ENCODE measurements at places on chromosomes 11 and 22. TPM values are rescaled to one million over a fixed set of nuclear protein-coding genes. Genes with fewer than 3 reads are reported as not detected.

Gene FERMT3
- 3.9 TPM for total RNA-seq

Gene USH1C
- total RNA-seq = not detected

Gene MOGAT2
- total RNA-seq = not detected

Gene SLC22A12
- not detected for total RNA-seq

Gene IGSF9B
- 30.0 TPM for total RNA-seq

Gene LIF
- 0.83 TPM for total RNA-seq

Gene SCGB2A2
- total RNA-seq = not detected

Gene PATE2
- total RNA-seq = not detected

Gene PRG3
- total RNA-seq = not detected

Gene NAALADL1
- 3.1 TPM for total RNA-seq

Gene MUC6
- not detected for total RNA-seq

Gene CALCA
- 0.28 TPM for total RNA-seq

Gene KIRREL3
- 0.27 TPM for total RNA-seq

Gene KRTAP5-7
- not detected for total RNA-seq

Gene TESMIN
- 0.90 TPM for total RNA-seq

Gene RIMBP3C
- total RNA-seq = 0.19 TPM

Gene C11orf16
- not detected for total RNA-seq

Gene ZP1
- not detected for total RNA-seq

Gene SERHL2
- 4.8 TPM for total RNA-seq

Gene APOL4
- 5.7 TPM for total RNA-seq

Gene MPPED2
- total RNA-seq = 9.7 TPM

Gene UCP2
- 15.4 TPM for total RNA-seq

Gene APLNR
- total RNA-seq = 17.4 TPM

Gene ACR
- total RNA-seq = 0.87 TPM

Gene SULT4A1
- total RNA-seq = not detected

Gene MS4A4A
- 72.2 TPM for total RNA-seq

Gene KCNJ5
- total RNA-seq = 6.0 TPM

Gene OR10A4
- not detected for total RNA-seq

Gene PKDREJ
- not detected for total RNA-seq

Gene HBG2
- not detected for total RNA-seq

Gene PGA5
- 0.14 TPM for total RNA-seq

Gene GGTLC2
- not detected for total RNA-seq

Gene SAA4
- total RNA-seq = not detected

Gene MGAT3
- total RNA-seq = 4.7 TPM

Gene C1QTNF6
- total RNA-seq = 1.4 TPM

Gene MS4A6E
- not detected for total RNA-seq

Gene MYRF
- total RNA-seq = 0.20 TPM

Gene SYTL2
- total RNA-seq = 6.3 TPM

Gene BAIAP2L2
- 0.21 TPM for total RNA-seq

Gene PRR5
- total RNA-seq = 7.2 TPM

Gene OTOG
- total RNA-seq = not detected

Gene ZNF408
- 5.3 TPM for total RNA-seq

Gene MMP12
- total RNA-seq = 0.16 TPM

Gene OR8D4
- total RNA-seq = not detected

Gene TMEM151A
- 0.21 TPM for total RNA-seq

Gene SLC16A8
- not detected for total RNA-seq

Gene SCGB1A1
- not detected for total RNA-seq

Gene HMGXB4
- total RNA-seq = 8.0 TPM

All from heart left ventricle (tissue), 16 donors.